ENCODE measurements at places on chromosomes 6 and 20. TPM values are rescaled to one million over a fixed set of nuclear protein-coding genes. Genes with fewer than 3 reads are reported as not detected.

PRR18 gene
- not detected for total RNA-seq

WFDC10B gene
- not detected for total RNA-seq

DNA sequence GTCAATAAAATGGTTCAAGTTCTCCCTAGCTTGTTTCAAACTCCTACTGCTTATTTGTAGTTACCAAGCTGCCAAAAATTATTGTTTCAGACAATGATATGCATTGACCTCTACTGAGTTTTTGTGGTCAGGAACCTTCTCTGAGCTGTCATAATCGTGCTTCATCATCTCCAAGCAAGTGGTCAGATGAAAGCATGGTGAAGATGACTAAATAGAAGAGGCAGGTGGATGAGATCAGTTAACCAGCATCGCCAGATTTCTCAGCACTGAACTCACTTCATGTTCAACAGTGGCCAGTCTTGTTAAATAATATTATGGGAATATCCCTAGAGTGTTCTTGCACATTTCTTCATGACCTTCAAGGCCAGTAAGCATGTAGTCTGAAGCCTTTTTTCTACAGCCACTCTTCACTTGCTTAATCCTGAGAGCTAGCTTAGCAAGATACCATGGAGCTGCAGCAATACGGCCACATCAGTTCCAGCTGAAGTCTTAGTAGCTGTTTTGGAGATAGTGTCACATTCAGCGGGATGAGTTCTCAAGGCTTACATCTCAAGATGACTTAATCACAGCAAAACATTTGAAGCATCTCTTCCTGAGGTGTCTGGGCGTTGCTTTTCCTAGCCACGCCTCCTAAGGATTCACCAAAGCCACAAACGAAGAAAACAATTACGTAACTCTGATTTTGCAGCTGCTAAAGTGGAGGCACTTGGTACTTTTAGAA is 101.6 kb upstream of the TMEM30A start:
- peak; percentile 79 for DNase-seq

- no peak for DNase-seq
Observed at GRCh38 chr6:18240230-18240629, 24.1 kb downstream of the DEK start.

GRCh38 chr6:14713008-14713960 is 532.6 kb upstream of the JARID2 start:
- DNase-seq, result peak; percentile 91

Measured in IMR-90 (cell line).